ENCODE measurements at places on chromosomes 7 and 10.

- H3K36me3 ChIP-seq, result no peaks in the 10 kb centered on the region
- H3K27ac ChIP-seq, result no peak overlapping the region
- H3K4me1 ChIP-seq, result peaks cover 16% of the 10 kb centered on the region
- H3K27me3 ChIP-seq, result peaks cover 26% of the 10 kb centered on the region
Observed at GRCh38 chr7:27122077-27122910, 8.3 kb downstream of the HOXA4 start.

DNA sequence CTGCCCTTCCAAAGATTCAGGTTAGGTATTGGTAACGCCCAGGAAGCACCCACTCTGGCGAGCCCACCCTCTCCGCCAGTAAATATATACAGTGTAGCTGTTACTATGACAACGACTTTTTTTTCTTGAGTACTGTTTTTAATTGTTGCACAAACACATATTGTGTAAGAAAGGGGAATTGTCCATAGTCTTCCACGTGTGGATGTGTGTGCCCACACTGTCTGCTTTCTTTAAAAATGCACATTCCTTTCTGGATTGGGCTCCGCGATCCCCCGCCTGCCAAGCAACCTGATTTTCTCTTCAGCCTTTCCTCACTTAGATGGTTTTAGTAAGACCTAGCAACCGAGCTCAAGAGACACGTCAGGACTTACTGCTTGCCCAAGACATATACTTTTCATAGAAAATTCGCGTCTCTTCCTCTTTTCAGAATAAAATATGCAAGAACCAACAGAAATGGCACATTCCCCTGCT, 247.8 kb downstream of the EBF3 start:
- H3K4me1 ChIP-seq, result no peaks in the 10 kb centered on the region
- H3K36me3 ChIP-seq, result peaks cover 34% of the 10 kb centered on the region
- H3K27me3 ChIP-seq, result no peaks in the 10 kb centered on the region
- no peak overlapping the region for H3K27ac ChIP-seq
- DNase-seq, result no peak
- no peak overlapping the region for H3K4me3 ChIP-seq

GRCh38 chr7:32264702-32265284, 194.6 kb upstream of the PDE1C start:
- DNase-seq, result no peak
- H3K27me3 ChIP-seq, result no peaks in the 10 kb centered on the region
- no peaks in the 10 kb centered on the region for H3K36me3 ChIP-seq
- no peak overlapping the region for H3K4me3 ChIP-seq
- H3K27ac ChIP-seq, result no peak overlapping the region

- peaks cover 36% of the 10 kb centered on the region for H3K4me1 ChIP-seq
- no peak for DNase-seq
Observed at GRCh38 chr10:13928451-13928850, 341.7 kb downstream of the PRPF18 start.

- peak overlapping the region; percentile 85 for H3K27ac ChIP-seq
- H3K4me3 ChIP-seq, result 0 out of 2 replicates have a peak overlapping the region, but pooled peaks have one; percentile 20
- H3K4me1 ChIP-seq, result peaks cover 23% of the 10 kb centered on the region
Observed at GRCh38 chr7:45874408-45875131, 1.7 kb upstream of the CCDC201 start.

DNA sequence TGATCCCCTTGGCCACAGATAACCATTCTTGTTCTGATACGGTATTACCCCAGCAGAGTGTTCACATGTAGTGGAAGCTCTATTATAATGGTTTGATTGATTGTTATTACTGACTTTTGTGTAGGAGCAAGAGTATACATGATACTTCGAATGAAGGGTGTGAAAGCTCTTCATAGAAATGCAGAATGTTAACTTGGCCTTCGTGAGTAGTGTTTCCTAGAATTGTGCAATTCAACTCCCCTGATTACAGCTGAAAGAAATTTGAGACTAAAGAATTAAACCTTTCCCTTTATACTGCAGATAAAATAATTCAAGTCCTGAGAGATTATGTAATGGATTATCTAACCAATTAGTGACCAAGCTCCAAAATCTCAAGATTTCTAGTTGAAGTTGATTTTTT, 38.2 kb downstream of the MKLN1 start:
- no peak for DNase-seq
- peaks cover 79% of the 10 kb centered on the region for H3K4me1 ChIP-seq
- no peak overlapping the region for H3K4me3 ChIP-seq
- peaks cover 16% of the 10 kb centered on the region for H3K36me3 ChIP-seq

- peaks cover 7% of the 10 kb centered on the region for H3K27me3 ChIP-seq
- H3K4me3 ChIP-seq, result no peak overlapping the region
- peaks cover 22% of the 10 kb centered on the region for H3K4me1 ChIP-seq
- no peak for DNase-seq
- no peak overlapping the region for H3K27ac ChIP-seq
- H3K36me3 ChIP-seq, result no peaks in the 10 kb centered on the region
Observed at GRCh38 chr7:33079096-33079495, 16.5 kb upstream of the NT5C3A start.

DNA sequence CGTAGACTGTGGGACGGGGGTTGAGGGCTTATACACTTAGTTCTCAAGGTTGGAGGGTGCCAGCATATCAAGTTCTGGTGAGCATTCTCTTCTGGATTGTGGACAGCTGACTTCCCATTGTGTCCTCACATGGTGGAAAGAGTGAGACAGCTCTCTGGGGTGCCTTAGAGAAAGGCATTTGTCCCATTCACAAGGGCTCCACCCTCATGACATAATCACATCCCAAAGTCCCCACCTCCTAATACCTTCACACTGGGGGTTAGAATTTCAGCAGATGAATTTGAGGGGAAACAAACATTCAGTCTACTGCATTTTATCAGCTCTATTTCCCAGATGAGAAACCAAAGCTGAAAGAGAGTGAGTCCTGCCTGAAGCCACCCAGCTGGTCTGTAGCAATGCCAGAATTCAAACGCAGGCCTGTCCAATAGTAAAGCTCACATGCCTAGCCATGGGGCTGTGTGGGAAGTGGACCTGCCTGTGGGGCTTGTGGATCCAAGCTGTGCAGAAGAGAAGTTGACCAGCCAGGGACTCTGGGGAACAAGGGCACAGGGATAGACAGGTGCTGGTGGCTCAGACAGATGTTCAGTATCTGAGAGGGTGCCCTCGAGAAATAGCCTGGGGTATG, 34.9 kb upstream of the LOXL4 start:
- H3K4me1 ChIP-seq, result no peaks in the 10 kb centered on the region
- no peak for DNase-seq
- H3K27me3 ChIP-seq, result peaks cover 18% of the 10 kb centered on the region

GRCh38 chr7:22001345-22002004, 55.8 kb upstream of the CDCA7L start:
- DNase-seq, result peak; percentile 79
- H3K4me1 ChIP-seq, result peaks cover 26% of the 10 kb centered on the region
- peak overlapping the region; percentile 74 for H3K4me3 ChIP-seq

DNA sequence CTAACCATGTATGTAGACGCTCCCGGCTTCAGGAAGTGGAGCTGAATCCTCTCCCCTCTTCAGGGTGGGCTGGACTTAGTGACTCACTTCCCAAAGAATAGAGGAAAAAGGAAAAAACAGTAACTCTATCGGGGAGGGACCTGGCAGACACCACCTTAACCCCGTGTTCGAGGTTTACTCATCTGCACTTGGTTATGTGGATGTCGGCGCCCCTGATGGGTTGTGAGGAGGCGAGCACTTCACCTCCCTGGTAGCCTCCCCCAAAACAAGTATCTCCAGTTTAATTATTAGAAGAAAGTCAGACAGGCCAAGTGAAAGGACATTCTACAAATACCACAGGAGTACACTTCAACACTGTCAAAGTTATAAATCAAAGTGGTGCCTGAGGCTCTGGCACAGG, 559.7 kb downstream of the TCERG1L start:
- H3K4me3 ChIP-seq, result no peak overlapping the region
- H3K36me3 ChIP-seq, result peaks cover 9% of the 10 kb centered on the region
- H3K27ac ChIP-seq, result no peak overlapping the region
- no peak for DNase-seq
- H3K27me3 ChIP-seq, result peaks cover 2% of the 10 kb centered on the region

DNA sequence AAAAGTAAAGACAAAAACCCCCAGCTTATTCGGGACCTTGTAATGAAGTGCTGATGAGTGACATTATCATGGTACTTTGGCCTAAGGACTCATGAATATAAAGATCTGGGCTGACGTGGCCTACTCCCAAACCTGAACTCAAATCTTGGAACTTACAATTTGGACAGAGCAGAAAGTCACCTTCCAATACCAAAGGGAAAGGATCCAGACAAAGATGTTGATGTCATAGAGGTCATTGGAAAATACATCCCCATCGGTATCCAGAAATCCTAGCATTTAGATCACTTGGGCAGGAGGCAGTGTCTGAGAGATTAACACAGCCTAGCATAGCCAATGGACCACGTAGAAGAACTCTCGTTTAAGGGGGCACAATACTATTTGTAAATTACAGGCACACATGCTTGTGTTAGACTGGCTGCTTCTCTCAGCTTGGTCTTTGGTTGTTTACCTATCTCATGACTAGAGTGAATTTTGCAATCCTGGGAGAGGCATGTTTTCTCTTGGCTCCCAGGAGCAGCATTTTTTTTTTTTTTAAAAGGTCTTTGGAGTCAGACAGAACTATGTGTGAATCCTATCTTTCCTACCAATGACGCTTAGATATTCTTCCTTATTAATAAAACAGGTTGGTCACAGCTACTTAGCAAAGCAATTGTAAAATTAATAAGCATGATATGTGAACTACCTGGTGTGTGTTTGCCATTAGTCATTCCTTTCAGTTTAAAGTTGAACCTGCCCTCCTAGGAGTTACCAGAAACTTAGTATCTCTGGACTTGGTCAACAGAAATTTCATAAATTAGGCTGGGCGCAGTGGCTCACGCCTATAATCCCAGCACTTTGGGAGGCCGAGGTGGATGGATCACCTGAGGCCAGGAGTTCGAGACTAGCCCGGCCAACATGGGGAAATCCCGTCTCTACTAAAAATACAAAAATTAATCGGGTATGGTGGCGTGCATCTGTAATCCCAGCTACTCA, 27.8 kb upstream of the MRPS33 start:
- no peak for DNase-seq
- no peaks in the 10 kb centered on the region for H3K27me3 ChIP-seq
- H3K4me1 ChIP-seq, result peaks cover 72% of the 10 kb centered on the region

GRCh38 chr10:48273741-48274140, 755 bp downstream of the FRMPD2 start:
- peaks cover 36% of the 10 kb centered on the region for H3K27me3 ChIP-seq
- H3K4me1 ChIP-seq, result no peaks in the 10 kb centered on the region
- H3K36me3 ChIP-seq, result no peaks in the 10 kb centered on the region

GRCh38 chr10:13048762-13049161, 47.2 kb upstream of the CCDC3 start:
- H3K36me3 ChIP-seq, result no peaks in the 10 kb centered on the region
- no peaks in the 10 kb centered on the region for H3K4me1 ChIP-seq
- peaks cover 8% of the 10 kb centered on the region for H3K27me3 ChIP-seq

DNA sequence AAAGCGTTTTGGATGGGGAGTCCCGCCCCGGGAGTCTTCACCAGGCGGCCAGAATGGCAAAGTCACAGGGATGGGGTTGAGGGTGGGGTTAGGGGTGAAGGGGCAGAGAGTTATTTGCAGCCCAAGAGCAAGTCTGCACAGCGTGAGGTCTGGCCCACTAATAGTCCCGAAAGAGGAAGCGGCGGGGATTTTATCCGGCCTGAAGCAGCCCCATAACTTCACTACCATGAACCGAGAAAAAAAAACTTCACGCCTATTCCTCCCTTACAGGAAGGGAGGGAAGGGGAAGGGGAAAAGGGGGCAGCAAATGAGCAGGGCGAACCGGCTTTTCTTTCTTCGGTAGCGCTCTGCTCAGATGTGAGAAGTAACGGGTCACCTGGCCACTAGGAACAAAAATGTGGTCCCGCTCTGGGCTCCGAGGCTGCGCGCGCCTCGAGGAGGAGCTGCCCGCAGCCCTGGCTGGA, 712 bp downstream of the ITPRIP start:
- no peak for DNase-seq
- H3K36me3 ChIP-seq, result peaks cover 31% of the 10 kb centered on the region
- H3K27me3 ChIP-seq, result peaks cover 3% of the 10 kb centered on the region
- H3K4me1 ChIP-seq, result peaks cover 63% of the 10 kb centered on the region

DNA sequence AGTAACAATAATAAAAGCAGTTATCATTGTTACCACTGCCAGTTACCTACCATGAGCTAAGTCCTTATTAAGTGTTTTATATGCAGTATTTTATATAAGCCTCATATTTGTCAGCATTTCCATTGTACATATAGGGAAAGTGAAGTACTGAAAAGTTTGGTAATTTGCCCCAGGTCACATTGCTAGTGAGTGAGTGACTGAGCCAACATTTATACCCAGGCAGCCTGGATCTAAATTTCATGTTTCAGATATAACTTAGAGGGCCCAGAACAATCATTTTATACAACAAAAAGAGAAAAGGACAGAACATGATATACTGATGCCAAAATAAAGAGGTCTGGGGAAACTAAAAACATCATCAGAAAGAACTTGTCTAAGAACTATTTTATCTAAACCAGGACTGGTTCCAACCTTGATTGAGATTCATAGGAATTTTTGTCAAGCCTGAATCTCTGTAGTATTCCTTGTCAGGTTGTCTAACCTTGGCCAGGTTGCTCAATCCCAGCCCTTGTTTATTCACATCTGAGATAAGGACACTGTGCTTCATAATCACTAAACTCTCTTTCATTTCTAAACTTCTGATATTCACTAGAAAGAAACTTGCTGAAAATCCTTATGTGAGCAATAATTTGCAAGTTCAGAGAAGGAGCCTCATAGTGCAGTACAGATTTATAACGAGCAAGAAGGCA, 308.2 kb downstream of the IPMK start:
- H3K4me3 ChIP-seq, result no peak overlapping the region
- H3K36me3 ChIP-seq, result peaks cover 4% of the 10 kb centered on the region
- peak overlapping the region; percentile 28 for H3K27ac ChIP-seq

DNA sequence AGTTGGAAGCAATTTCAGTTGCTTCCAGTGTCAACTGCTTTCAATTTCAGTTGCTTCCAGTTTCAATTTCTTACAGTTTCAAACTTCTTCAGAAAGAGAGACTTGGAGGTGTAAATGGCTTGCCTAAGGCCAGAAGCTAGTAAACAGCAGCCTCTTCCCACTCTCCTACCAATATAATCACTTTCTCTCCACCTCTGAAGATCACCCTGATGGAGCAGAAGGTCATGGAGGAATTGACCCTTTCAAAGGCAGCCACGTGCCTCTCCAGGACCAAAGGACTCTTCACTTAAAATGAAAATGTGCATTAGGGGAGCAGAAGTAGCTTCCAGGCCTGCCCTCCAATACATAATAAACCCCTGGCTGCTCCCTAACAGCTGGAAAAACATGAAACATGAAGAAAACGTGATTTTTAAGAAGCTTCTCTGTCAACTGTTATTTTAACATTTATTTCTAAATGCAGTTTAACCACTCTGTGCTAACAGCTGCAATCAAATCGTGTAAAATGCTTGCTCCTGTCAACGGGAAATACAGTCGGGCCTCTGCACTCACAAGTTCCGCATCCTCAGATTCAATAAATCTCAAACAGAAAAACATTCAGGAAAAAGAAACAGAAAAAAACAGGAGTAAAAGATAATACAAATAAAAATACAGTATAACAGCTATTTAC, 1020.6 kb downstream of the XPNPEP1 start:
- H3K4me3 ChIP-seq, result no peak overlapping the region
- peaks cover 10% of the 10 kb centered on the region for H3K4me1 ChIP-seq
- H3K27me3 ChIP-seq, result no peaks in the 10 kb centered on the region
- no peaks in the 10 kb centered on the region for H3K36me3 ChIP-seq
- H3K27ac ChIP-seq, result no peak overlapping the region

GRCh38 chr7:1940863-1941262, 270.8 kb downstream of the ELFN1 start:
- 0 out of 2 replicates have a peak, but pooled peaks cover 2% of the 10 kb centered on the region for H3K27me3 ChIP-seq
- peaks cover 4% of the 10 kb centered on the region for H3K4me1 ChIP-seq
- no peak overlapping the region for H3K27ac ChIP-seq
- H3K36me3 ChIP-seq, result no peaks in the 10 kb centered on the region

All from HFFc6 (cell line).